Ureter (tissue), 1 donor: ENCODE measurements at places on chromosomes 5 and 9. TPM values are rescaled to one million over a fixed set of nuclear protein-coding genes. Genes with fewer than 3 reads are reported as not detected.

GRCh38 chr9:18791074-18791473, 241.9 kb downstream of the SAXO1 start:
- no peak for DNase-seq

The MORN5 gene
- 1.4 TPM for total RNA-seq

- DNase-seq = no peak
Observed at GRCh38 chr5:131396015-131396414, 132.2 kb downstream of the CDC42SE2 start.

The DAB2IP gene
- total RNA-seq = 103 TPM

DNA sequence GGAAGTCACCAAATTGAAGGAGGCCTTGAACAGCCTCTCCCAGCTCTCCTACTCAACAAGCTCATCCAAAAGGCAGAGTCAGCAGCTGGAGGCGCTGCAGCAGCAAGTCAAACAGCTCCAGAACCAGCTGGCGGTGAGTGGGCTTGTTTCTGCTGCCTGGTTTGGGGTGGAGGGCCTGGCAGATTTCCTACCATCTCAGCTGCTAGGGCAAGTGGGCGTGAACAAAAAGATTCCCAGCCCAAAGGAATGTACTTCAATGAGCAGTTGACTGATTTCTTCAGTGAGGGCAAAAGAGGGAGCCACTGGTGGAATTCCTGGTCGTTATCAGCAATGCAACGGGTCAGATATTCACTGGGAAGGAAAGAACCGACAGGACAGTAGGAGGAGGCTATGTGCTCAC, 12.6 kb upstream of the TTC23L start:
- DNase-seq = no peak
